ENCODE measurements at places on chromosomes 3 and 15. TPM values are rescaled to one million over a fixed set of nuclear protein-coding genes. Genes with fewer than 3 reads are reported as not detected.

DNA sequence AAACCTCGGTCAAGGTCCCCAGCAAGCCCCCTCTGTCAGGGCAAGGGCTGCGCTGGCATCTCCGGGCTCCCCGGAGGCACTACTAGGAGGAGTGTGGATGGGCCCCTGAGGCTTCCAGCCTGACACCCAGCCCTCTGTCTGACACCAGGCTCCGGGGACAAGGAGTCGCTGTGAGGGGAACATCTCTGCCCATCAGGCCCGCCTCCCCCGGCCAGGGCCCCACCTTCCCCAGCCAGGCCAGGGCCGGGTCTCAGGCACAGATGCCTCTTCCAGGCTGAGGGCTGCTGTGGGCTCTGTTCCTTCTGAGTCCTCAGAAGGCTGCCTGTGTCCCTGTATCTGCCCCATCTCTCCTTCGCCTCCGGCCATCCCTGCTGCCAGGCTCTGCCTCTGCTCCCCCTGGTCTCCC, 15.8 kb downstream of the CSPG4 start:
- DNase-seq, result no peak

DNA sequence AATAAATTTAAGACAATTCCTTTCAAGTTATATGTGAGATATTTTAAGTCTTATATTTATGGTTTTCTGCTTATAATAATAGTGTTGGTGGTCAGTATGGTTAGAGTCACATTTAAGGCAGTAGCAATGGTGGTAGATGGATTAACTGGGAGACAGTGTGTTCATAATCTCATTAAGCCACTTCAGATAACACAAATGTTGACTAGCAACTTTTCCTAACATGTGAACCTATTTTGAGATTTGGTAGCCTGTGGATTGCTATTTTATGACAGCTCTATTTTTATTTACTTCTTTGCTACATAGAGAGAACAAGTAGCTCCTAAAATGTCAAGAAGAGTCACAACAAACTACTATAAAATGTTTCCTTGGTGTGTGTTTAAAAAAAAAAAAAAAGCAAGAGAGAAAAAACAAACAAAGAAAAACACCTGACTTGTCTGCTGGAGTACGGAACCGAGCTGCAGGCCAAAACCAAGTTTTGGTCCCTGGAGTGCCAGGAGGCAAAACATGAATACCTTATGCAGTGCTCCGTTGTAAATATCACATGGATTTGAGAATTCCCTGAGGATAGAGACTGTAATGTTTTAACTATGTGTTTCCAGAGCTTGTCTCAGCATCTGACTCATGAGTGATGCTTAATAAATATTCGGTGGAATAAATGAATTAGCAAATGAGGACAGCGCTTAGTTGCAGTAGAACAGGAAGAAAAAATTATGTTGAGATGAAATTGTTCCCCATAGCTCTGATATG, 457.1 kb upstream of the ROBO2 start:
- DNase-seq, result no peak

DNA sequence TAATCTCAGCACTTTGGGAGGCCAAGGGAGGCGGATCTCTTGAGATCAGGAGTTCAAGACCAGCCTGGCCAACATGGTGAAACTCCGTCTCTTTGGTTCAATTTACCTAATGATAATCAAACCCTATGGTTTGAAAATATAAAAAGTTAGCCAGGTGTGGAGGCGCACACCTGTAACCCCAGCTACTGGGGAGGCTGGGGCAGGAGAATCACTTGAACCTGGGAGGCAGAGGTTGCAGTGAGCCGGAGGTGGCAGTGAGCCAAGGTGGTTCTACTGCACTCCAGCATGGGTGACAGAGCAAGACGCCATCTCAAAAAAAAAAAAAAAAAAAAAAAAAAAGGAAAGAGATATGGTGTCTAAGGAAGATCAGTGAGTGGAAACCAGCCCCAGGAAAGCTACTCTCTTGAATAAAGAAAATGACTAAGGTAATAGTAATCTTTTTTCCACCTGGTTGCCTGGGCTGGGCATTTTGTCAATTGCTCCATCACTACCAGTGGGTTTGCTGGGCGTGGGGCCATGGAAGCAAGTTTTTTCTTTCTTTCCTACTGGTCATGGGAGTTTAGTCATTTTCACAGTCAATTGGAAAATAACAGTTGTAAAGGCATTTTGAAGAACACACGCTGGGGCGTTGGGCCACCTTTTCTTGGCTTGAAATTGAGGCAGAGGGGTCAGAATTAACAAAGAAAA, 387.6 kb upstream of the RGMA start:
- no peak for DNase-seq

Gene RARRES1
- total RNA-seq, result 578 TPM

Gene QTRT2
- total RNA-seq, result 21.4 TPM

DNA sequence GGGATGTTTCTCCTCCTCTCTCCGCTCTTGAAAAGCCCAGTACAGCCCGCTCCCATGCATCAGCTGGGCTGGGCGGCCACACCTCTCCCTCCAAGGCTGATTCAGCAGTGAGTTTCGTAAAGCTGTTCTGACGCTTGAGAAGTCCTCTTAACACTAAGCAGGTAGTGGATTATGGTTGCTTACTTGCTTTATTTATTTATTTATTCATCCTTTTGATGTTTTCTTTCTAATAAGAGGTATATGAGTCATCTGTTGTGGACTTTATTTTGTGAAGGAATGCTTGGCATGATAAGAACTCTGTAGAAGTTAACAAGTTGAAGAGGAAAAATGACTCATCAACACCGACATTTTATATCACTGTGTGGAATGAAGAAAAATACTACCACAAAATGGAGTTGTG, 285.0 kb downstream of the SQOR start:
- DNase-seq, result no peak

DNA sequence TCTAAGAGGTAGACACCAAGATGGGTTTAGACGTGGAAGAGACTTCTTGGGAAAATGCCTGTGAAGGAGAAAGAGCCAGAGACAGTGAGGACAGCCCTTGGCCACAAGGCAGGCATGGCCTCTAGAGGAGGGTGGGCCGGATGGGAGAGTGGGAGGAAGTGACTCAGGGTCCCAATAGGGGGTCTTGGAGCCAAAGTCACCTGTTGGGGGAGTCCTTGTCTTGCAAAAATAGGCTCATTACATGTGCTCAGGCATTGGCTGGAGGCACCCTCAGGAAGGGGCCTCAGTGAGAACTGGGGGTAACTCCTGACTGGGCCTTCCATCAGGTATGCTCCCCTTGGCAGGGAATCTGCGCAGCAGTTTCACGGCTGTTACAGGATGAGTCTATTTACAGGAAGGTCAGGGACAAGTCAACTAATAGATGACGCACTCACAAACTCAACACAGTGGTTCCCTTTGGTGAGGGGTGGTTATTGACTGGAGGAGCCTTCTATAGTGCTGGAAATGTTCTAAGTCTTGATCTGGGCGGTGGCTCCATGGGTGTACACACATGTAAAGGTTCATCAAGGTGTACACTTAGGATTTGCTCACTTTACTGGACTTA, 259.6 kb downstream of the XXYLT1 start:
- DNase-seq, result no peak

Data from mesenteric fat pad (tissue), 1 donor.